ENCODE measurements at places on chromosomes 7 and 10.

- no peak for DNase-seq
Observed at GRCh38 chr7:122520971-122521555, 177.9 kb downstream of the RNF133 start.

DNA sequence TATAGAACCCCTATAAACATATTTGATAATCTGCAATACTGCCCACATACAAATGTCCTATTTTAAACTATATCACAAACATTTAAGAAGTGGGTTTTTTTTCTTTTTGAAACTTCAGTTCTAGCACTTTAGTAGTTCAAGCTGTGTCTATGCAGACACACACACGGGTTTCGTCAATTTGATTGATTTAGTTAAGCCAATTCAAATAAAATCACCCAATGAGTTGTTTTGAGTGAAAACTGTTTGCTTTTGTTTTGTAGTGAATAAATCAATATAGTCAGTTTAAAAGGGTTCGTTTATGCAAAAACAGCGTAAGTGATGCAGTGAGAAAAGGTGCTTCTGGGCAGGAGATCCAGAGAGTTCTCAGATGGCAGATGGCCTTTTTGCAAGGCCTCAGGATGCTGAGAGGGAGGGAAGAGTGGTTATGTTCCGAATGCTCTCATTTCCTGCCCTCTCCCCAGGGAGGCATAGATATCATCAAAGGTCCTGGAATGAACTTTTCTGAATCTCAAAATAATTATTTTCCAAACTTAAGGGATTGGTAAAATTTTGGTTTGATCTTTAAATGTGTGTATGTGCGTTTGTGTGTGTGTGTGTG is 102.7 kb downstream of the AGMO start:
- no peak for DNase-seq

GRCh38 chr10:15591937-15592336 is 127.8 kb downstream of the ITGA8 start:
- DNase-seq: no peak

GRCh38 chr10:63636812-63637211 is 115.6 kb downstream of the REEP3 start:
- DNase-seq: no peak

GRCh38 chr10:106775127-106775526 is 389.4 kb downstream of the SORCS1 start:
- no peak for DNase-seq

GRCh38 chr10:79159785-79160184 is 91.0 kb downstream of the ZMIZ1 start:
- DNase-seq: no peak

DNA sequence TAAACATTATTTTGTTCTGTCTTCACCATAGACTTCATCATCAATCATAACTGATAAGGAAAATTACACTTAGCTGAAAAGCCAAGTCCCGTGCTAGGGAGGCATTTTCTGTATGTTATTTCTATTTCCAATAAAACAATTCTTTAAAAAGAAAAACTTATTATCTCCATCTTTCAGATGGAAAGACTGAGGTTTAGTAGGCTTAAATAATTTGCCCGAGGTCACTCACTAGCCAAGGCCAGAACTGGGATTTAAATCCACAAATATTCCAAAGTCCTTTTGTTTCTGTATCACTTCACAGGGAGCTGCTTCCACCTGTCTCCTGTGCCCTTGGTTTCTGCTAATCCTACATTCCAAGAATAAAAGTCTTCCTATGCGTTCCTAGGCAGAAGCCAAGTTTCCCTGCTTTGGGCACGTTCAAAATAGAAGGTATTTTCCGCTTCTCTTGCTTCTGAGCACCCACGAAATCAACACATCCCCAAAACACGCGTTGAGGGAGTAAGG is 732 bp downstream of the CPVL start:
- DNase-seq: no peak

DNA sequence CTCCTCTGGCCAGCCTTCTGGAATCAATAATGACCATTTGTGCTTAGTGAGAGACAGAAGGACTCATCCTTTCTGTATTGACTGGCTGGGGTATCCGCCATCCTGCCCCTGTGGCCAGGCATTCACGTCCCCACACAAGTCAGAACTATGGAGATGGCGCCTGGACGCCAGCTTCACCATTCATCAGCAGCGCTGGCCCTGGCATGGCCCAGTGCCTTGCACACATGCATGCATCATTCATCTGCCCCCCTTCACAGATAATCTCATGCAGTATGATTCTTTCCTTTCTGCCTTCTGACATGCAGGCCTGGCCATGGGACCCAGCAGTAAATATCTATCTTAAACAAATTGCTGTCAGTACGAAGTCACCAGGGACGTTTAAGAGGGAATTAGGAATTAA is 114.8 kb upstream of the MKI67 start:
- no peak for DNase-seq

DNA sequence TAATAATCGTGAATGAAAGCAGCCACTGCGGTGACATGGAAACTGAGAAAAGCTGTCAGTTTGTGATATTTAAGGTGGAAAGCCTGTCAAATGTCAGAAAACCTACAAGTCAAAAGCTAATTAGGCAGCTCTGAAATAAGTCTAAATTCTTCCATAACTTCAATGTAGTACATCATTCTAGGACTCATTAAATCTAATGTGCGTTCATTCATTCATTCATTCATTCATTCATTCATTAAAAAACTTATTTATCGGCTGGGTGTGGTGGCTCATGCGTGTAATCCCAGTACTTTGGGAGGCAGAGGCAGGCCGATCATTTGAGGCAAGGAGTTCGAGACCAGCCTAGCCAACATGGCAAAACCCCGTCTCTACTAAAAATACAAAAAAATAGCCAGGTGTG is 79.7 kb downstream of the ATE1 start:
- no peak for DNase-seq

DNA sequence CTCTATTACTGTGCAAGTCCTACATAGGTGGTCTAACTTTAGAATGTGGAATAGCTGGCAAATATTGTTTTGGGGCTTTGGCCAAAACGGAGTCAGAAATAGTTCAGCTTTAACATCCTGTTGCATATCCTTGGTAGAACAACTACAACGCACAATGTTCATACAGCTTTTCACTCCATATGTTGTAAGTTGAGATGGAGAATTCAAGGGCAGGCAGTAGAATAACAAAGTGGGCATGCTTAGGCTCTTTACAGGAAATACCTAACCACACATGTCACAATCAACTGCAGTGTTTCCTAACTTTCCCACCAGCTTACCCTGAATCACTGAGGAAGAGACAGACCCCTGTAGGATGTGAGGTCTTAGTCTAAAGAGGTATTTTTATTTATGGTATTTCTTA is 122.3 kb downstream of the PPP1R3A start:
- DNase-seq: no peak

DNA sequence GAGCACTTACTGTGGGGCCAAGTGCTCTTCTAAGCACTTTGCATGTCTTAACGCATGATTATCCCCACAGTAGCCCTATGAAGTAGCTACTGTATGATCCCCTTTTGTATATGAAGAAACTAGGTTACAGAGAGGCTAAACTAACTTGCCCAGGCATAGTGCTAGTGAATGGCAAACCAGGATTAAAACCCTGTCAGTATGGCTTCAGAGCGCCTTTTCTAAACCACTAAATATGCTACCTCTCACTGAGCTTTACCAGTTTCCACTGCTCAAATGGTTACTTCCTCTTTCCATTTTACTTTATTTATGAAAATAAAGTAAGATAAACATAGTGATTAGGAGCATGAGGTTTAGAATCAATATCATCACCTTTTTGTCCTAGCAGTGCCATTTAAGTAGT is 73.6 kb downstream of the PODXL start:
- no peak for DNase-seq

DNA sequence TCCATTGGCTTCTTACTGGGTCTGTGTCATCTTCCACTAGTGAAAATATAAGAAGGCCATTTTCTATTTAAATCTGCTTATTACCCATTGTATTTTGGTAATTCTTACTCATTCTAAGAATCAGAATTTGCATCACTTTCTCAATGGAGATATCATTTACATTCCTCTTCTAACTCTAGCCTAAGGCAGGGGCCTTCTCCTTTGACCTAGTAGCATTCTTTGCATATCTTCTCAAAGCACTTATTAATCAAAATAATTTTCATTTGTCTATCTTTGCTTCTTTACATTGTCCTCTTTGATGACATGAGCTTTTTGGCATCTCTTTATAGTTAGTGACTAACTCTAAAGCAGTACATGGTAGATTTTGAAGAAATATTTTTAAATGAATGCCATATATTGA is 400.9 kb upstream of the SEMA3D start:
- no peak for DNase-seq

GRCh38 chr10:59143544-59143943 is 32.9 kb upstream of the PHYHIPL start:
- no peak for DNase-seq

DNA sequence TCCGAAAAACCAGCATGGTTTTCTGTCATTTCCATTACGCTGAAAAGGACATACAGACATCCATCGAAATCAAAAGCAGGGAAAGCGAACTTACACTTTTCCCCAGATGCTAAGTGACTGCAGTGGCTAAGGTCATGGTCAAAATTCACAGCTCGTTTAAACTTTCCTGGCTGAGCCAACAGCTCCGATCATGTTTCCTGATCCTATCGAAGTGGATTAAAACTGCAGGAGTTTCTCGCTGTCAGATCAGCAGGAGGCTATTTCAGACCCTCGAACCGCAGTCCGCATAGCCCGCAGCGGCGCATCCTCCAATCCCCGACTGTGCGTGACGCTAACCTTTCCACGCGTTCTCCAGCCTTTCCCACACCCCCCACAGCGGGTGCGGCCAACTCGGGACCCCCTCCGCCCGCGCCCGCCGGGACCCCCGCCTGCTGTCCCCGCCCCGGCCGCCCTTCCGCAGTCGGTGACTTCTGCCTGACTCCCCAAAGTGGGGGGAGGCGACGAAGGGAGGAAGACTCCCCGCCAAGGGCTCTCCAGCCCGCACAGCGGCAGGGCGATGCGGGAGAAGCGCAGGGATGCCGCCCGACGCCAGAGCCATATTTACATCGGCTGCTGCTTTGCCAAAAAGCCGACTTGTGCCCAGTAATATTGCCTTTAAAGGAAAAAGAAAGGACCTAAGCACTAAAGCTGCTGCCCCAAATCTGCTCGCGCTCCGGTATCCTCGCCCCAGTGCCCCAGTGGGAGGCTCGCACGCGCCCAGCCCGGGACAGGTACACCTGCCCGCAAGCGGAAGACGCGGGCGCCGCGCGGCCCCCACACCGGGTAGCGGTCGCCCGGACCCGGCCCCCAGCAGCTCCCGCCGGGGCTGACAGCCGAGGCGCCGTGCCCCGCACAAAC is 1.2 kb downstream of the PIP4K2A start:
- peak; percentile 16 for DNase-seq

- no peak for DNase-seq
Observed at GRCh38 chr7:3493499-3493898, 192.4 kb downstream of the SDK1 start.

DNA sequence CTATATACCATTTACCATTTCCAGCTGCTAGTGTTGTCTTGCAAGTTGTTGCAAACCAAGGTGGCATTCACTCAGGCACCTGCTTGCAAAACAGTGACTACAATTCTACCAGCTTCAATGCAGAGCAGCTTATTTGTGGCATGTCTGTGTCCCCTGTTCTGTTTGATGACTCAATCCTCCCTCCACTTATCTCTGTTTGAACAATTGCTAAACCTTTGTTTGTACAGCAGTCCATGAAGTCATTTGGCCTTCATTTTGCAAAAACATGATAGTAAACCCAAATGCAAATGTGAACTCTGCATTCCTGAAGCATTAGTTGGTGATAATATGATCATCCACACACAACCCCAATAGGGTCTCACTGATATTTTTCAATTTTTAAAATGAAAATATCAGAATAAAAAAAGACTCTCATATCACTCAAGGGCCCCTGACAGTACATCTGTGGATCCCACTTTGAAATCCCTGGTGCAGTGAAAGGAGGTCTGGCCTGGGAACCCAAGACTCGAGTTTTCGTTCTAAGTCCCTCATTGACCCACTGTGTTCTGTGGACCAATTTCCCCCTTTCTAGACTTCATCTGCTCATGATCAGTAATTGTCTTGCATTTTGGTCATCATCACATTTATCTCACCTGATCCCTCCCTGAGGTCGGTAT is 425.4 kb downstream of the RPS24 start:
- DNase-seq: peak; percentile 48

GRCh38 chr7:107944411-107945169 is 53.6 kb downstream of the DLD start:
- DNase-seq: no peak

GRCh38 chr10:124534231-124534798 is 72.7 kb downstream of the LHPP start:
- peak; percentile 54 for DNase-seq

DNA sequence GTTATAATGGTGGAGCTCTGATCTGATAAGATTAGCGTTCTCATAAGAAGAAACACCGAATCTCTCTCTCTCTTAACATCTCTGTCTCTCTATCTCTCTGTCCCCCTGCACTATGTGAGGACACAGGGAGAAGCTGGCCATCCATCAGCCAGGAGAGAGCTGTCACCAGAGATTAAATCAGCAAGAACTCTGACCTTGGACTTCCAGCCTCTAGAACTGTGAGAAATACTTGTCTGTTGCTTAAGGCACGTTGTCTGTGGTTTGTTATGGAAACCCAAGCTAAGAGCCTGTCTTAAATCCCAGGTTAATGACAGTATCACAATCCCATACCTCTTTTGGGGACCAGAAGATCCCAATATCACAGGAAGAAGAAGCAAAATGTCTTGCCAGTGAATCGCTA is 132.0 kb upstream of the AKR1E2 start:
- no peak for DNase-seq

- peak; percentile 36 for DNase-seq
Observed at GRCh38 chr10:71246591-71247413, 34.4 kb downstream of the UNC5B start.

DNA sequence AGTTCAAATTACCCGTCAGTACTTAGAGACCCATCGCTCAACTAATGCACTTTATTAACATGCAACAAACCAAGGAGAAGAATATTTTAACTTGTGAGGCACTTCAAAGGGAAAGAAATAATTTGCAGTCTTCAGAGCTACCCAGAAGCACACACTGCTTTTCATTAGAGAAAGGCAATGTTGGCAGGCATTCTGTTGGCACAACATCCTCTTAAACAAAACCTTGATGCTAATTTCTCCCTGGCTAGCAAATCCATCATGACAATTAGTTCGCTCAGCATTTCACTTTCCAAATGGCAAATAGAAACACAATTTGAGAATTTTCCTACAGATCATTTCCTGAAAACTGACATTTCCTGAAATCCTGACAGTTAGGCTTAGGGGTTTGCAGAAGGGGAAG is 155.6 kb upstream of the FAM13C start:
- no peak for DNase-seq

DNA sequence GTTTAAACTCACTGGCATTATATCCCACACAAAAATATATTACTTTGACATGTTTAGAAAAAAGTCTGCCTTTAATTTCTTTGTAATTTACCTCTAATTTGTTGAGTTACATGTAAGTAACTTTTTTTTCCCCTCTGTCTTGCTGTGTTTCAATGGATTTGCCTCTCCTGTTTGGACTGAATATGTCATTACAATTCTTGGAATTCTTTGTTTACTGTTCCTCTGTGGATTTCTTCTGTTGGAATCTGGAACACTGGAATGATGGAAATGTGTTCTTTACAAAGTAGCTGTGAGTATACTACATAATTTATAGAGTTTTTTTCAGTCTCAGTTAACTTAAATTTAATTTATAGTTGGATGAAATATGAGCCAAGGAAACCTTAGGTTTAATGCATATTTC is 30.4 kb downstream of the SEPTIN7 start:
- DNase-seq: no peak

- DNase-seq: no peak
Observed at GRCh38 chr7:28703037-28703765, 254.9 kb downstream of the TRIL start.

GRCh38 chr7:19116121-19117090 is 1.0 kb downstream of the TWIST1 start:
- no peak for DNase-seq
